Neuronal stem cell (in vitro differentiated cells): ENCODE measurements at places on chromosomes 6 and 20.
A peak's percentile ranks its signal among the peaks of the same experiment; 100 is the strongest.

GRCh38 chr20:19996222-19996621 lies 20.9 kb upstream of the NAA20 start:
- peaks cover 10% of the 10 kb centered on the region for H3K4me1 ChIP-seq
- no peaks in the 10 kb centered on the region for H3K27me3 ChIP-seq
- H3K36me3 ChIP-seq, result no peaks in the 10 kb centered on the region
- H3K27ac ChIP-seq, result no peak overlapping the region
- no peak overlapping the region for H3K4me3 ChIP-seq
- DNase-seq, result no peak

DNA sequence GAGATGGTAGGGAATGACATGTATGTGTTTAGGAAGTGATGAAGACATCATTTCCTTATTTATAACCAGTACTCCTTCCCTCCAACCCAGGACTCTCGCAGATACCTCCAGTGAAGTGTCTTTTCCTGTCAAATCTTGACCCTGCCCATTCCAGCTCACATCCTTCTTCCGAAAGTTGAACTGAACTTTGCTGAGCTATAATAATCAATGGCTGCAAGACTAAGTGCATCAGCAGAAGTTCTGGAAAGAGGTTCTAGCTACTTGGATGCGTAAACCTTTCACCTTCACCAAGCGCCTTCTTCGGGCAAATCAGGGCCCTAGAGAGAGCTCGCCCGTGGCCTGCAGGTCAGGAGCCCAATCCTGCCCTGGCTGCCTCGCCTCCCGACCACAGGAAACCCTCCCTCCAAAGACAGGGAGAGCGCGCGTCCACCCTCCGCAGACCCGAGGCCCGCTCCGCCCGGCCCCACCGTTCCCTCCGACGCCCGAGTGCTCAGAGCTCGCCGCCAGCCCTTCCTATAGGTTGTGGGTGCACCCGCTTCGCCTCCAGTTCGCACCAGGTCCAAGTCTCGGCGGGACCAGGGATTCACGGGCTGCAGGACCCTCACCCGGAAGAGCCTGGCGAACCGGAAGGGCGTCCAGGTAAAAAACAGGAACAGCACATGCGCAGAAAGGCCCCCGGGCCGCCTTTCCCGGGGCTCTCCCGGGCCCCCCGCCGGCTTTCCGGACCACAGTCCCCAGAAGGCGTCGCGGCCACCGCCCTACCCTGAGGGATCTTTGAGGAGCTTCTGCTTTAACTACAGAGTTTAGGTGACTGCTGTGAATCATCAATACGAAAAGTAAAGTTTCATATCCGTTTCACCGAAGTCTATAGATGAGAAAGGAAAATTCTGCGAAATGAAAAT lies at the start of gene ZNF334:
TSS of gene ZNF334 (minus strand) at position 617 of the 902 bp plus-strand sequence. CDS start 1,457 bp downstream, outside the sequence.
- H3K4me1 ChIP-seq, result peaks cover 2% of the 10 kb centered on the region
- H3K4me3 ChIP-seq, result peak within 1 kb of the TSS; percentile 58
- DNase-seq, result peak; percentile 67

DNA sequence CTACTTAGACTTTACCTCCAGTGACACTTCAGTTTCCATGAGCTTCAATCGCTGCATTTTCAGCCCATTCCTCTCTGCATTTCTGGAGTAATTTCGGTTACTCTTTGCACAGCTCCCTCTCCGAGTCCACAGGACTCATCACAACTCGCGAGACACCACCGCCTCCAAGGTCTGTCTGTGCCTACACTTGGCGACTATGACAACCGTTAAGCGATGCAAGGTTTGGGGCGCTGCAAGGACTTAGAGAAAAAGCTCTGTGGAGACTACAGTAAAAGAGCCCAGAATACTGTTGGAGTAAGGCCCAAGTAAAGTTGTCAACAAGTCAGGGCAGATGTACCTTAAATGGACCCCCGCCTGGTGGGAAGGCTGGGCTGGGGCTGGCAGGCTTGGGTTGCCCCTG lies 95.7 kb upstream of the RPS6KA2 start:
- H3K27ac ChIP-seq, result no peak overlapping the region
- H3K36me3 ChIP-seq, result no peaks in the 10 kb centered on the region
- no peak overlapping the region for H3K4me3 ChIP-seq
- no peak for DNase-seq

GRCh38 chr20:32772046-32772445 lies 9.9 kb downstream of the DNMT3B start:
- no peak overlapping the region for H3K27ac ChIP-seq
- no peaks in the 10 kb centered on the region for H3K27me3 ChIP-seq
- no peak for DNase-seq
- H3K4me3 ChIP-seq, result no peak overlapping the region

- DNase-seq, result no peak
- H3K27ac ChIP-seq, result no peak overlapping the region
- no peaks in the 10 kb centered on the region for H3K27me3 ChIP-seq
- H3K4me3 ChIP-seq, result no peak overlapping the region
- no peaks in the 10 kb centered on the region for H3K36me3 ChIP-seq
These were observed 38.8 kb downstream of the LYRM2 start for GRCh38 chr6:89599727-89600126.

DNA sequence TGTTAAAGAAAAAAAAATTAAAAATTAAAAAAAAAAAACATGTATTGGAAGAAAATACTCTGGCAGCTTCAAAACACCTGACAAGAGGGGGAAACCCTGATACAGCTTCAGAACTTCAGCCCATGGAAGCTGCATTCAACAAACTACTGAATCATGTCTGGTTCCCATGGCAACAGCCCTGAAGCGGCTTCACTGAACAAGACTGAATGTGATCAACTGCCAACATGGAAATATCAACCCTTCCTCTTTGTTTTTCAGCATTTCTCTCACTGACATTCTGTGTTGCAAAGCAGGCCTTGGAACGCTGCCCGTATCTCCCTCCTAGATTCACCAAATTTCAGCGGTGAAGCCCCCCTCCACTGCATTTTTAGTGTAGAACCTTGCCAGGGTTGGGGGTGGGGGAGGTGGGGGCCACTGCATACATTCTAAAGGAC lies 91.3 kb upstream of the SHLD1 start:
- peak; percentile 9 for DNase-seq
- H3K36me3 ChIP-seq, result no peaks in the 10 kb centered on the region
- H3K27me3 ChIP-seq, result no peaks in the 10 kb centered on the region
- no peak overlapping the region for H3K4me3 ChIP-seq
- peaks cover 17% of the 10 kb centered on the region for H3K4me1 ChIP-seq

DNA sequence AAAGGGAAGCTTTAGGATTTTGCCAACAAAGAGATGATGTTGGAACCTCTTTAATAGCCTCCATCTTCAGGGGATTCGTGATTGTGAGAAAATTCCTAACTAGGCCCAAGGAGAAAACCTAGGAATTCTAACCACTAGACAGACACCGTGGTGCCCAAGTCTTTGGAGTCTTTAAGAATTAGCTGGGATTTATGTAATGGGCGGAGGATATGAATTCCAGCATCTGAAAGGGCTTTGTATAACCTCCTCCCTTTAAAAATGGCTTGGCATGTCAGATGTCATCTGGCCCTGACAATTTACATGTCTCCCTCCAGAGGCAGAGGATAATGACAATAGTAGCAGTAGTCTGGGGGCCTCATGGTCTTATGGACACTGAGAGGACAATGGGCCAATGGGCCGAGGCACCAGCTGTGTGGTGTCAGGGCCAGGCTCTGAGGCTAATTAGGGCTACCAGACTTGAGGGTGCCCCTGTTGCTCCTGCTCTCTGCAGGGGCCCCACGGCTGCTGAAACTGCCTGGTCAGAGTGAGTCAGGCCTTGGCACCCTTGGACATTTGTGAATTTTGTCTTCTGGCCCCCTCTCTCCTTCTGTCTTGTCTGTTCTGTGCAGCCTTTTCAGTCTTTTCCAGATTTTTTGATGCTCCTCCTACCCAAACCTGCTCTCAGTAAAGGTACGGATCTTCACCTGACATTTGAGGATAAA lies 113.9 kb downstream of the EDN1 start:
- no peaks in the 10 kb centered on the region for H3K27me3 ChIP-seq
- no peak overlapping the region for H3K4me3 ChIP-seq
- peaks cover 7% of the 10 kb centered on the region for H3K4me1 ChIP-seq

GRCh38 chr6:130787726-130788500 lies 39.3 kb upstream of the SMLR1 start:
- H3K27me3 ChIP-seq, result no peaks in the 10 kb centered on the region
- H3K4me1 ChIP-seq, result no peaks in the 10 kb centered on the region
- H3K27ac ChIP-seq, result no peak overlapping the region
- no peak for DNase-seq
- no peak overlapping the region for H3K4me3 ChIP-seq
